Bone marrow (tissue), 2 donors: ENCODE measurements at places on chromosomes 6 and 20.
A peak's percentile ranks its signal among the peaks of the same experiment; 100 is the strongest.

DNA sequence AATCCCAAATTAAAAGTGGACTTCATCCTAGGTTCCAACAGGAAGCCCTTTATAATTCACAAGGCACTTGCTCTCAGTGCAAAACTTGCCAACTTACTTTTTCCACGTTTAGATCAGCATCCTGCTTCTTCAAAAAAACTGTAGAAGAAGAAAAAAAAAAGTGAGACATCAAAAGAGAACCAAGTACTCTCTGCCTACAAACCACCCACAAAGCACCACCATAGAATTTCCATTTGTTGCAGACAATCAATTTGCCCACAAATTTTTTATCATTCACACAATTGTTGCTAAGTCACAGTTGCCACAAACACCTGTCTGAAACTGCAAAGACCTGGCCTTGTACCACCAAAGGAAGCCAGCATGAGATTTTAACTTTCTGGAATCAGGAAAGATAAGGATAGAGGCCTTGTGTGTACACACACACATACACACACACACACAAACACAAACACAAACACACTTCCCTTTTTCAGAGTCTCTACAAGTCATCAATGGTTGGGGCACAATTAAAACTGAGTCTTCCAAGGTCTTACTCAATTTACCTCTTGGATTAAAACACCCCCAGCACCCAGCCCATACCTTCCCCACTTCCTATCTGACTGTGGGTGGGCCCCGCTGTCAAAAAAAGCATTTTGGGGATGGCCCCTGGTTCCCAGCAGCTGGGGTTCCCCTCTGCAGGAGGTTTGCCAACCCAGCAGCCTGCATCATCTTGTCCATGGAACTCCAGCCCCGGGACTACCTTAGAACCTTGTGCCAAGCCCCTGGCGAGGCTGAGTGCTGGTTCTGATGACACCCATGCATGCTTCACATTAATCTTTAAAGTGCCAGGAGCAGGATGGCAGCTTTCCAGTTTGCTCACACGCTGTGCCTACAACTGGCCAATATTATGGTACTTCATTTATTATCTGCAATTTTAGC, 26.5 kb downstream of the FYN start:
- DNase-seq, result no peak

- DNase-seq, result no peak
These were observed 39.6 kb upstream of the PRELID3B start for GRCh38 chr20:59082077-59082740.

GRCh38 chr6:916131-916530, 223.2 kb upstream of the EXOC2 start:
- DNase-seq, result no peak

DNA sequence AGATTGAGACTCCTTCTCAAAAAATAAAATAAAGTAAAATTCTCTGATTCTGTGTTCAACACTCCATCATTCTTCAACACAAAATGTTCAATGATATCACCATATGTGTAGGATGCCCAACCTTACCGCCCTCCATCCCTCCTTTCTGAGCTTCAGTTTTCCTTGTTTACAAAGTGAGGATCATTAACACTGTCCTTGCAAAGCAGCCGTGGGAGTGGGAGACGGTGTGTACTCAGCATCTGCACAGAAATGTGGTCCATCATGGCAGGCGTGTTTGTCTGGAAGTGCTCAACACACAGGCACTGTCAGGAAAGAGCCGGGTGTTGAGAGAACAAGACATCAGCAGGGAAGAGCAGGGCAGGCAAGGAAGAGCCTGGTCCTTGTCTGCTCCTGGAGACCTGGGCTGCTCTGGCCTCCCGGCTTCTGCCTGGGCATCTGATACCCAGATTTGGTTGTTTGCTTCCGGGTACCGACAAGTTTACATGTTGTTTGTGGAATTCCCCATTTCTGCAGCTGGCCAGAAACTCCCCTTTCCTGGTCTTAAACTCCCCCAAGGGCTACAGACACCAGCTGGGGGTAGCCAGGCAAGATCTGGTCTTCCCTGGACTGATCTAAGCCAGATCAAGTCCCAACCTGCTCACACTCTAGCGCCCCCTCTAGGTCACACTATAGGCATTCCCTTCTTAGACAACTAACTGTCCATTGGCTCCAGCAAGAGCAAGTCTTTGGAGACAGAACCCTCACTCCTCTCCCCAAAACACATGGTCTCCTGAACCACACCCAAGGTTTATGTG, 26.7 kb upstream of the TTPAL start:
- DNase-seq, result no peak

- peak; percentile 11 for DNase-seq
These were observed 80.7 kb upstream of the CCN6 start for GRCh38 chr6:111973118-111973761.

DNA sequence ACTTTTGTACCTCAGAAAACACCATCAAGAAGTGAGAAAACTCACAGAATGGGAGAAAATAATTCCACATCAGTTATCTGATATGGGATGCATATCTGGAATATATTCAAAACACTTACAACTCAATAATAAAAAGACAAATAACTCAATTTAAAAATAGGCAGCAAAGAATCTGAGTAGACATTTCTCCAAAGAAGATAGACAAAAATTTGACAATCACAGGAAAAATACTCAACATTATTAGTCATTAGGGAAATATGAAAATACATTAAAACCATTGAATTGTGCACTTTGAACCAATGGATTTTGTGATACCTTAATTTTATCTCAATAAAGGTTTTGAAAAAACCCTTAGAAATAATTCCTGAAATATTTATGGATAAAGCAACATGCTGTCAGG, 36.9 kb upstream of the STMND1 start:
- DNase-seq, result no peak

DNA sequence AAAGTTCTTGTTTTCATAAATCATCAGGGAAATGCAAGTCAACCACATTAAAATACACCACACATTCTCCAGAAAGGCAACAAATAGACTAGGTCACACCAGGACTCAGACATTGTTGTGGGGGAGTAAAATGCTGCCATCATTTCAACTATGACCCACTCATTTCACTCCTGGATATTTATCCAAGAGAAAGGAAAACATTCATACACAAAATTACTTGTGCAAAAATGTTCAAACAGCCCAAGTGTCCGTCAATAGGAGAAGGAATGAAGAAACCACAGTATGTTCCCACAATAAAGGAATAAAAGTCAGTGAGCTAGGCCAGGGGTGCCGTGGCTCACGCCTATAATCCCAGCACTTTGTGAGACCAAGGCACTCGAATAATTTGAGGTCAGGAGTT, 81.5 kb upstream of the QKI start:
- DNase-seq, result no peak

DNA sequence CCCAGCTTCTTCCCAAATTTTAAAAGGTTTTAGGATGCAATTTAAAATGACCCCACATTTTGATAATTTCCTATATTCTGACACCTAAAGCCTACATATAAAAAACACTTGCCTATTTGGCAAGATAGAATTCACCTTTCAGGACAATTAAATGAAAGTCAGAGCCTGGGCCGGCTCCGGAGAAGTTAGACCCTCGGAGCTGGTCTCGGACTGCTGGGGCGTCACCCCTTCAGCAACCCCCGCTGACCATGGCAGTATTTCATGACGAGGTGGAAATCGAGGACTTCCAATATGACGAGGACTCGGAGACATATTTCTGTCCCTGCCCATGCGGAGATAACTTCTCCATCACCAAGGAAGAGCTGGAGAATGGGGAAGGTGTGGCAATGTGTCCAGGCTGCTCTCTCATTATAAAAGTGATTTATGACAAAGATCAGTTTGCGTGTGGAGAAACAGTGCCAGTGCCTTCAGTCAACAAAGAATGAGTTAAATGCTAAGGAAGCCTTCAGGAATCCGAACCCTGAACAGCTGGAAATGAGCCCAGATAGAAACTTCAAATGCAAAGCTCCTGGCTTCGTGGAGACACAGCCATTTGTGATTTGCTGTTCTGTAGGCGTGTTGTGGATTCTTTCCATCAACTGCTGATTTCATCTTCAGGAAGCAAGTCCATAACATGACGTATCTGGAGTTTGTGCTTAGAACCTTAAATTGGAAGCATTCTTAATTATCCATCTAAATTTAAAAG, 16.0 kb downstream of the TCFL5 start:
- no peak for DNase-seq

DNA sequence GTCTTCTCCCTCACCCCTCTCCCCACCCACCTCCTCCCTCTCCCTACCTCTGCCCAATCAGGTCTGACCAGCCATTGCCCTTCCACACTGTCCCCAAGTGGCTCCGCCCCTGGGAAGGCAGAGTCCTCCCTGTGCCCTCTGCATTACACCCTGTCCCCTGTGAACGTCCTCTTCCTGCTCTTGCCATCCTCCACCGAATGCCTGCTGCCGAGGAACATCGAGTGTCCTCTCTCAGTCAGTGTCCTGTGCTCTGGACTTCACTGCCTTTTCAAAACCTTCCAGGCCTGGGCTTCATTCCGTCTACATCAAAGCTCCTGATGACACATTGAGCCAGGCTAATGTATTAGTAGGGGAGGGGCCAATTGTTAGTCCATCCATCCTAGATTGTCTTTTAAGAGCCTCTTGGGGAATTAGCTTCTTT, 3.3 kb upstream of the PACSIN1 start:
- DNase-seq, result no peak

GRCh38 chr20:5719861-5720403, 30.3 kb upstream of the SHLD1 start:
- no peak for DNase-seq

- no peak for DNase-seq
These were observed 107.7 kb downstream of the AGPAT4 start for GRCh38 chr6:161166176-161166575.

DNA sequence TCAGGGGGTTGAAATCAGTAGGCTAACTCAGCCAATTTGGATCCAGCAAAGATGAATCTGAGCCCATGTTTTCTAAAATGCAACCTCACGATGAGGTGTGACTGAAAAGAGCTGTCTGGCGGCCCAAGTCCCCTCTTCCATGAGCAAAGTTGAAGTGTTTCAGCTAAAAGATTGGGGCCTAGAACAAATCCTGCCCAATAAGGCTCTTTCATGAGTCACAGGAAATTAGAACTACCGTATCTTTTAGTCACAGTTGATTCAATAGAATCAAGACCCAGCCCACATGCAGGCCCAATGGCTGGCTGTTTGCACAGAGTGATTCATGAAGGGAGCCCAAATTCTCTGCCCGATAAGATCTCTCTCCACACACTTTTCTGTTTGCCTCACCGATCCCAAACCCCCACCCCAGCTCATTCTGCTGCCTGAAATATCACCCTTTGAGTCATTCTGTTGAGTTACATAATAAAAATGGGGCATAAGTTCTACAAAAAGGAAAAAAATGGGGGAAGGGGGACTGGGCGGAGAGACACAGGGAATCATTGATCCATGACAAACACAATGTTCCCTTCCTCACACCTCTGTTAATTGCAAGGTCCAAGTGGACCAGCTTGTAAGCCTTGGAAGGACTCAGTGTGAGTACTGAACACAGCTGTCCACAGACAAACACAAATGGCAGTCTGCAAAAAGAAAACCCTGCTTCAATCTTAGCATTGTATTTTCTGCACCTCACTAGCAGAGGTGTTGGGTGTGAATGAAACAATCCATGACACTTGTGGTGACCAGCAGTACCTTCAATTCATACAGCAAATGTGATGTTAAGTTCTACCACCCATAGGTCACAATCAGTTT, 13.8 kb downstream of the FOXQ1 start:
- DNase-seq, result no peak

GRCh38 chr6:137233911-137234863, 15.0 kb upstream of the IFNGR1 start:
- DNase-seq, result no peak

DNA sequence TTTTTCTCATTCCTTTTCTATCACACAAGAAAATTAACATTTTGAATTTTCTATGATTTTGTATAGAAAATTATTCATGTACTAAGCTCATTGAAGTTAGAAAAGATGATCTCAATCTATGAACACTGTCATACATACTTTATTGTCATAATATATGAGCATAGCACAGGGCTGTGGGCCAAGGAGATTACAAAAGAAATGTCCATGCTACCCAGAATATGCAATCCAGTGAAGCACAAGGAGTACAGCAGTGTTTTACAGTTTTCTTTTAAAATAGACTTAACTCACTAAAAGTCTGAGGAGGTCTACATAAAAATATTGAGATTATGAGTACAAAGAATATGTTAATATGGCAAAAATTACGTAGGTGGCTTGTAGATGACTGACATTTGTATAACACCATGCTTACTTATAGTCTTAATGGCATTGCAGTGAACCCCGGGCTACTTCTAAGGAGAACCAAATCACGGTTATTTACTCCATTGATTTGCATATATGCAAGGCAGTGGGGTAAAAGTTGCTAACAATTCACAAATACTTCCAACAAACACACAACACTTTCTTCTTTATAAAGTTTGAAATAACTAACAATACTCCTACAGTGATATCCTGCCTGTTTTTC, 257.1 kb downstream of the BCKDHB start:
- DNase-seq, result no peak

GRCh38 chr6:101116337-101116736, 235.2 kb upstream of the ASCC3 start:
- DNase-seq, result no peak

GRCh38 chr6:54262499-54262898, 45.7 kb upstream of the TINAG start:
- DNase-seq, result no peak

GRCh38 chr6:116881236-116881635, 4.2 kb downstream of the RFX6 start:
- no peak for DNase-seq

- no peak for DNase-seq
These were observed 55.1 kb upstream of the HDDC2 start for GRCh38 chr6:125356884-125357283.

- DNase-seq, result no peak
These were observed 8.4 kb upstream of the EEF1E1 start for GRCh38 chr6:8110725-8111124.

DNA sequence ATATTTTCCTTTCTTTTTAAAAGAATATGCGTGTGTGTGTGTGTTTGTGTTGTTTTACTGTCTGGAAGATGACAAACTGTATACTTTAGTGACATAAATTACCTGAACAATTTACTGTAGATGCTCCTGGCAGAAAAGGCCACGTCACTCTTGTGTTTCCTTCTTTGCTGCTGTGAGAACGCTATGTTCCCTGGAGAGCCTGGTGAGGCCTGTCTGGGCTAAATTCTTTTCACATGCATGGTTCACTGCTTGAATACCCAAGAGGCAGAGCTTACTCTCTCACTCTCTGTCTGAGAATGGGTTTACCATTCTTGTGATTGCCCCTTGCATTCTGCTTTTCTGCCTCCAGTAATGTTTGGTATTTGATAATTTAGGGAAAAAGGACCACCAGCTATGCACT, 64.3 kb downstream of the EDN1 start:
- DNase-seq, result no peak

GRCh38 chr20:25049261-25050060, 8.5 kb downstream of the ACSS1 start:
- no peak for DNase-seq

- DNase-seq, result peak; percentile 63
These were observed 2.5 kb downstream of the IP6K3 start for GRCh38 chr6:33744001-33744848.

DNA sequence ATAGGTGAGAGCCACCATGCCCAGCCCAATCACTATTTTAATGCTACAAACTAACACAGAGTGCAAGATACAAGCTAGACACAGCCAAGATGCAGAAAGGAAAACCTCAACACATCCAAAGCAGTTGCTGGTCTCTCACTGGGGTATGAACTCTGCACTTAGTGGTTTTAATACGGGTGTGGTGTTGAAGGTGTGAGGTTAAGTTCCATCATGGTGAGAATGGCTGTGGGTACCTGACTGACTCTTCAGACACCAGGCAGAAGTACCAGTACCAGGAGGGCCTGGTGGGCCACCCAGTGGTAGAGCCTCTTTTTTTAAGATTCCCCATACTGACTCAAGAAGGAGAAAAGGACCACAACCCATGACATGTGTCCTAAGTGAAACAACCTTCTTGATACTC, 13.0 kb downstream of the GNAS-AS1 start:
- no peak for DNase-seq
